Trophoblast cell (in vitro differentiated cells and primary cell): ENCODE measurements at places on chromosomes 3 and 15.

DNA sequence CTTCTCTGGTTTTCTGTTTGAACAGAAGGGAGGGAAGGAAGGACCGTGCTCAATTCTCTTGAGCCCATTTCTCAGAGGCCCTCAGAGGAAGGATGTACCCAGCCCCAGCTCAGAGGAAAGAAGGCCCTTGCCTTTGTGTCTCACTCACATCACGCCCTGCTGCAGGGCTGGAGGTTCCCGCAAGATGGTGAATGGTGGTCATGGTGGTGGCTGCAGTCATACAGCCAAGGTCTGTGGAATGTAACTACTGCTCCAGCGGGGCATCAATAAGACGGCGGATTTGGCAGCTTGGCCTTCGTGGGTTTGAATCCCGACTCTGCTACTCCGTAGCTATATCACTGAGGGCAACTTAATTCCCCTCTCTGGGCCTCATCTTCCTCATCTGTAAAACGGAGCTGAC, 62.9 kb downstream of the SLC6A1 start:
- H3K27ac ChIP-seq, result no peak overlapping the region
- no peak overlapping the region for H3K4me3 ChIP-seq

GRCh38 chr15:55327387-55327786, 8.4 kb downstream of the PIGB start:
- no peaks in the 10 kb centered on the region for H3K27me3 ChIP-seq
- DNase-seq, result no peak
- H3K4me3 ChIP-seq, result no peak overlapping the region
- no peaks in the 10 kb centered on the region for H3K36me3 ChIP-seq
- H3K27ac ChIP-seq, result no peak overlapping the region
- H3K4me1 ChIP-seq, result no peaks in the 10 kb centered on the region

DNA sequence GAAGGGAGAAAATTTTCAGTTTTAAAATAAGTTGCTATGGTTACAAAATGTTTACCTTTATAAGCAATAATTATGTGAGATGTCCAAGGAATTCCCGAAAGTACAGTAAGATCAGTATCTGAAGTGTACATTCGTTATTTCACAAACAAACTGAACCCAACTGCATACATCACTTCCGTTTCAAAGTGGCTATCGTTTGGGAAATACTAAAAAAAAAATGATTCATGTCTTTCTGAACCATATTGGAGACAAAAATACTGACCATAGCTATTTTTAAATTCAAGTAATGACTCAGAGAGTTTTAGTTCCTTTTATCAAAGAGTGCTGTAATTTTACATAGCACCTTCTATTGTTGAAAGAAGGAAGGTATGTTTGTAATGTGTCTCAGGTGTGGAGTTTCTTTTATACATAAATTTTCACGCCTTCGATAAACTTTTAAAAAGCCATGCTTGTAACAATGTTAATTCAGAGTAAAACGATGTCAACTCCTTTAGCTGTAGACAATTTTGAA, 8.0 kb upstream of the ANKRD28 start:
- no peak overlapping the region for H3K4me3 ChIP-seq
- no peaks in the 10 kb centered on the region for H3K36me3 ChIP-seq
- no peaks in the 10 kb centered on the region for H3K4me1 ChIP-seq
- peak; percentile 89 for DNase-seq
- H3K27ac ChIP-seq, result no peak overlapping the region

- H3K27ac ChIP-seq, result no peak overlapping the region
- no peak for DNase-seq
- H3K36me3 ChIP-seq, result no peaks in the 10 kb centered on the region
- no peaks in the 10 kb centered on the region for H3K4me1 ChIP-seq
- no peak overlapping the region for H3K4me3 ChIP-seq
Measured at GRCh38 chr3:78165876-78166275, 1126.0 kb downstream of the ROBO2 start.

DNA sequence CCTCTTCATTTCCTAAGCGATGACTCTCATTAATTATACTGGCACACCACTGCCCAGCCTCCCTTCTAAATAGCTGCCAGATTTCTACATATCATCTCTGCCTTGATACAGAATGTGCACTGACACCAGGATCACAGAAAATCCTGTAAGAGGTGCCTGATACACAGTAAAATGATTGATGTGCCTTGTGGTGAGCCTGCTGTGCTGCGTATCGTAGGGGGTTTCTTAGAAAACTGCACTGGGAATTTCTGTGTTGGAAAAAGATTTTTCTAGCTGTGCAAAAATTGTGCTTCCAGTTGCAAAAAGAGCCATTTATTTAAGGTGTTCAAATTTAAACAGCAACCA, 3.0 kb upstream of the PLCH1 start:
- no peak overlapping the region for H3K27ac ChIP-seq
- H3K36me3 ChIP-seq, result no peaks in the 10 kb centered on the region
- H3K4me1 ChIP-seq, result peaks cover 6% of the 10 kb centered on the region
- H3K27me3 ChIP-seq, result no peaks in the 10 kb centered on the region
- H3K4me3 ChIP-seq, result no peak overlapping the region

- no peaks in the 10 kb centered on the region for H3K27me3 ChIP-seq
- peaks cover 2% of the 10 kb centered on the region for H3K4me1 ChIP-seq
- H3K4me3 ChIP-seq, result no peak overlapping the region
- no peak for DNase-seq
- H3K36me3 ChIP-seq, result no peaks in the 10 kb centered on the region
Measured at GRCh38 chr15:57609805-57610529, 18.3 kb downstream of the MYZAP start.

GRCh38 chr3:29339016-29339833, 58.4 kb downstream of the RBMS3 start:
- DNase-seq, result no peak
- H3K4me3 ChIP-seq, result no peak overlapping the region
- H3K27me3 ChIP-seq, result no peaks in the 10 kb centered on the region
- no peaks in the 10 kb centered on the region for H3K36me3 ChIP-seq

- H3K27ac ChIP-seq, result no peak overlapping the region
- no peak overlapping the region for H3K4me3 ChIP-seq
- H3K36me3 ChIP-seq, result peaks cover 6% of the 10 kb centered on the region
- DNase-seq, result no peak
- peaks cover 11% of the 10 kb centered on the region for H3K4me1 ChIP-seq
Measured at GRCh38 chr3:9897408-9898372, 5.0 kb upstream of the IL17RE start.

GRCh38 chr3:172296975-172297332, 151.3 kb downstream of the GHSR start:
- H3K27me3 ChIP-seq, result no peaks in the 10 kb centered on the region
- peak overlapping the region; percentile 27 for H3K27ac ChIP-seq
- H3K36me3 ChIP-seq, result peaks cover 13% of the 10 kb centered on the region
- peaks cover 3% of the 10 kb centered on the region for H3K4me1 ChIP-seq

DNA sequence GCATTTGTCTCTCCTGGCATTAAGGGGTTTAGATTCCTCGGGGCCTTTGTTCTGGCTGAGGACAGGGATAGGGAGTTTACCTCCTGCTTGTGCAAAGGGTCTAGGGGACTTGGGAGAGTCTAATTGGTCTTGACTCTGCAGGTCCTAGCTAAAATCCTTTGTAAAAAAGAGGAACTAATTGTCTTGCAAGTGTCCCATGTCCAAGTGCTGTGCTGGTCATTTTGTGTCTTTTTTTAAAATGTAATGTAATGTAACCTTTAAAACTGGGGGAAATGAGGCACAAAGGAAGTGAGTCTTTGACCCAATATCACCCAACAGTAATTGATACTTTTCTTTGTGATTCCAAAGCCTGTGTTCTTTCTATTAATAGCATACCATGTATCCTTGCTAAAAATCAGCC, 14.9 kb upstream of the C3orf80 start:
- H3K27me3 ChIP-seq, result no peaks in the 10 kb centered on the region
- DNase-seq, result no peak
- no peak overlapping the region for H3K4me3 ChIP-seq
- no peak overlapping the region for H3K27ac ChIP-seq
- H3K4me1 ChIP-seq, result no peaks in the 10 kb centered on the region
- no peaks in the 10 kb centered on the region for H3K36me3 ChIP-seq

- H3K27ac ChIP-seq, result no peak overlapping the region
- no peaks in the 10 kb centered on the region for H3K36me3 ChIP-seq
- no peaks in the 10 kb centered on the region for H3K27me3 ChIP-seq
- no peaks in the 10 kb centered on the region for H3K4me1 ChIP-seq
Measured at GRCh38 chr3:111012388-111013248, 59.0 kb upstream of the NECTIN3 start.

GRCh38 chr3:192133271-192133670, 594.1 kb downstream of the FGF12 start:
- H3K36me3 ChIP-seq, result no peaks in the 10 kb centered on the region
- no peaks in the 10 kb centered on the region for H3K4me1 ChIP-seq
- no peaks in the 10 kb centered on the region for H3K27me3 ChIP-seq
- no peak overlapping the region for H3K4me3 ChIP-seq

- H3K27me3 ChIP-seq, result no peaks in the 10 kb centered on the region
- no peaks in the 10 kb centered on the region for H3K4me1 ChIP-seq
- no peak for DNase-seq
Measured at GRCh38 chr3:137343283-137343682, 385.5 kb downstream of the IL20RB start.

DNA sequence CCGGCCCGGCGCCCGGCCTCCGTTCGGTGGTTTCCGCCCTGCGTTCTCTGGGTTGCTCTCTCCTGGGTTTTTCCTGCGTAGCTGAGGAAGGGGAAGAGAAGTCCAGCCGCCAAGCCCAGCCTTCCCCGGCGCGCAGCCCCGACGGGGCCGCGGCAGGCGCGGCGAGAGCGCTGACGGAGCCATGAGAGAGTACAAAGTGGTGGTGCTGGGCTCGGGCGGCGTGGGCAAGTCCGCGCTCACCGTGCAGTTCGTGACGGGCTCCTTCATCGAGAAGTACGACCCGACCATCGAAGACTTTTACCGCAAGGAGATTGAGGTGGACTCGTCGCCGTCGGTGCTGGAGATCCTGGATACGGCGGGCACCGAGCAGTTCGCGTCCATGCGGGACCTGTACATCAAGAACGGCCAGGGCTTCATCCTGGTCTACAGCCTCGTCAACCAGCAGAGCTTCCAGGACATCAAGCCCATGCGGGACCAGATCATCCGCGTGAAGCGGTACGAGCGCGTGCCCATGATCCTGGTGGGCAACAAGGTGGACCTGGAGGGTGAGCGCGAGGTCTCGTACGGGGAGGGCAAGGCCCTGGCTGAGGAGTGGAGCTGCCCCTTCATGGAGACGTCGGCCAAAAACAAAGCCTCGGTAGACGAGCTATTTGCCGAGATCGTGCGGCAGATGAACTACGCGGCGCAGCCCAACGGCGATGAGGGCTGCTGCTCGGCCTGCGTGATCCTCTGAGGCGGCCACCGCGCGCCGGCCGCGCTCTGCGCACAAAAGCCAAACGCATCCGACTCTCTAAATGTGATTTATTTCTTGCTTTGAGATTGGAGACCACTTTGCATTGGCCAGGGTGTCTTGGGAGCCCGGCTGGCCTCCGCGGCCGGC, 727 bp downstream of the RAP2B start:
- peak; percentile 58 for DNase-seq
- no peaks in the 10 kb centered on the region for H3K27me3 ChIP-seq
- H3K27ac ChIP-seq, result peak overlapping the region; percentile 46

GRCh38 chr3:113607219-113607596, 74.9 kb downstream of the SIDT1 start:
- H3K27me3 ChIP-seq, result no peaks in the 10 kb centered on the region
- H3K27ac ChIP-seq, result no peak overlapping the region
- no peak for DNase-seq
- no peaks in the 10 kb centered on the region for H3K36me3 ChIP-seq
- H3K4me3 ChIP-seq, result no peak overlapping the region

DNA sequence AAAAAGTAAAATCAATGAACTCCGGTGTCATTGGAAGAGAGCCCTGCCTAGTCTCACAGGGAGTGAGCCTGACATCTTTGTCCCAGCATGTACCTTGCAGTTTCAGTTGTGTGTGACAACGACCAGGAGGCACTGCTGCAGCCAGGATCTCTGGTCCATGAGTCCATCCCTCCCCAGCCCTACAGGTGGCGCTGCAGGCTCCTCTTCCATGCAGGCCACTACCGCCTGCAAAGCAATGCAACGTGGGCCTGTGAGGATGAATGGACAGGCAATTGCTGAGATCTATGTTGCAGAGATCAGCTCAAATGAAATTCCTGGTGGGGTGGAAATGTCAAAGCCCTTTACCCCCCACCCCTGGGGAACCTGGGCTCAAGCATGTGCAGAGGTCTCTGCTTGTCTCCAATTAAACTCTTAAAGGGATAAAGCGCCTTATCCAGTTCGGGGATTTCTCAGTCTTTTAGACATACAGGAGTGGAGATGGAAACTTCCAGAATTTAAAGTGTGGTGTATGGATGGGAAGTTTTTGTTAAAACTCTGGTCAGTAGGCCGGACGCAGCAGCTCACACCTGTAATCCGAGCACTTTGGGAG, 35.8 kb downstream of the TKT start:
- peaks cover 26% of the 10 kb centered on the region for H3K36me3 ChIP-seq
- no peaks in the 10 kb centered on the region for H3K27me3 ChIP-seq
- peak; percentile 81 for DNase-seq
- H3K4me3 ChIP-seq, result no peak overlapping the region
- H3K4me1 ChIP-seq, result no peaks in the 10 kb centered on the region

DNA sequence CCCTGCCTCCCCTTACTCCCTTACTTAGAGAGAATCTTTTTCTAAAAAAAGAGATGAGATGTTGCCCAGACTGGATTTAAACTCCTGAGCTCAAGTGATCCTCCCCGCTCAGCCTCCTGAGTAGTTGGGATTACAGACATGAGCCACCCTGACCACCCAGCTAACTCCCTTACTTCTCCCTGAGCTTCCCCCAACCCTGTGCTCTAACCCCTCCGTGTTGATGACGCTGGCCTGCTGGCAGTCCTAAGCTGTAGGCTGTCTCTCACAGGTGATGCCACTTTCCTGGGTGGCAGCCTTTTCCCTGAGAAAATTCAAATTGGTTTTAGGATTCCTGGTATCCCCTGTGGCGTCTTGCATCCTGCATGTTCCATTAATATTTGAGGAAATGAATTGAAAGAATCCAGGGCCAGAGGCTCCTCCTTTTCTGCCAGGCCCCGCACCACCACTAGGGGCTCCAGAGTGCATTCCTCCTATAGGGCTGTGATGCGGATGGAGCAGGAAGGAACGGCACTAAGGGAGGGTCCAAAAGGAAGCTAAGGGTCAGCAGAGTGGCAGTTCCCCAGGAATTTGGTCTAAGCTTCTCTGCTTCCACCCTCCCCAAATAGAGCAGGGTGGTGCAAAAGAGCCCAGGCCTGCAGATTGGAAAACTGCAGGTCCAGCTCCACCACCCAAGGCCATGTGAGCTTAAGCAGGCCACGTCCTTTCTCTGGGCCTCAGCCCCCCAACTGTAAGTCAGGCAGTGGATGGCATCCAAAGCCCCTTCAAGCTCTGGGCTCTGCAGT, 101.1 kb downstream of the DAPK2 start:
- no peaks in the 10 kb centered on the region for H3K27me3 ChIP-seq
- DNase-seq, result peak; percentile 79
- no peak overlapping the region for H3K27ac ChIP-seq
- H3K4me3 ChIP-seq, result no peak overlapping the region
- H3K4me1 ChIP-seq, result no peaks in the 10 kb centered on the region
